ENCODE measurements at places on chromosomes 5 and 9.

DNA sequence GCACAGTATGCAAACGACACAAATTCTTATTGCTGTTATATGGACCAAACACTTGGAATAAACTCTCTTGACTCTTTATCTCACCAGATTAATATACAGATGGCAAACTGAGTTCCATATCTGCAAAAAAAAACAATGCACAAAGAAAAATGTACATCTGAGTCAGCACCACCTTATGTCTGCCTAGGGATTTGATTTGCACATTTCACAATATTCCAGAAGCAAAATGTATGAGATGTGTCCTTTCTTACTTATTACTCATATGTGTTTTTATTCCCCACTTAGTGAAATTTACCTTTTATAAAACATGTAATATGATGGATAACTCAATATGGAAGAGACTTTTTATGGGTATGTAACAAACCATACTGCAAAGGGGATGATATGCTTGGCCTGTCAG, 236.9 kb downstream of the GLIS3 start:
- DNase-seq, result no peak

- peak; percentile 82 for DNase-seq
These were observed 51.7 kb downstream of the SH3GL2 start for GRCh38 chr9:17630531-17630949.

DNA sequence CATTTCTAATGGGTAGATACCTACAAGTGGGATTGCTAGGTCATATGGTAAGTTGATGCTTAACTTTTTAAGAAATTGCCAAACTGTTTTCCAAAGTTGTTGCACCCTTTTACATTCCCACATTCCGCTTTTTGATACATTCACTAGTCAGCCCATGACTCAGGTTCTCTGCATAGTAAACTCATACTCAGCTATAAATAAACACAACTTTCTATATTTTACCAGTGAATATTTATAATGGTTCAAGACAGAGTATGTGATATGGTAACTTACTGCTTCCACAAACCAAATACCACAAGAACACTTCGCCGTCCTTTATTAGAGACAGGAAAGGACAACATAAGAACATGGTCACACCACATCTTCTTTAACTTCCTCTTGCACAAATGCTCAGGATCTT, 54.0 kb downstream of the PLPP1 start:
- DNase-seq, result no peak

GRCh38 chr5:166431456-166431855, 1860.0 kb upstream of the WWC1 start:
- DNase-seq, result no peak

DNA sequence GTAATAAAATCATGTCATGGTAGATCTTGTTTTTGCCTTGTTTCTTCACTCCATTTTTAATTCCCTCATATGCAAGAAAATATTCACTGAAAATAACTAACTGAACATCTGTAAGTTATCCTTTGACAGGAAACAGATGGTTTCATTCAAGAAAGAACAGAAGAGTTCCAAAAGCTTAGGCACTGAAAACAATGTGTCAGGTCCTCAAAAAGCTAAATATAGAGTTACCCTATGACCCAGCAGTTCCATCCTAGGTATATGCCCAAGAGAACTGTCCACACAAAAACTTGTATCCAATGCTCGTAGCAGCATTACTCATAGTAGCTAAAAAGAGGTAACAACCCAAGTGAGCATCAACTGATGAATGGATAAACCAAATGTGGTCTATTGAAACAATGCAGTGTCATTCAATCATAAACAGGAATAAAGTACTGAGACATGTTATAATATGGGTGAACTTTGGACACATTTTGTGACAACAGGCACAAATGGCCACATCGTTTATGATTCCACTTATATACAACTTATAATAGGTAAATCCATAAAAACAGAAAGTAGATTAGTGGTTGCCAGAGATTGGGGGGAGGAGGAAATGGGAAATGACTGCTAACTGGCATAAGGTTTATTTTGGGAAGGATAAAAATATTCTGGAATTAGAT, 231.0 kb downstream of the FRMD3 start:
- DNase-seq, result no peak

DNA sequence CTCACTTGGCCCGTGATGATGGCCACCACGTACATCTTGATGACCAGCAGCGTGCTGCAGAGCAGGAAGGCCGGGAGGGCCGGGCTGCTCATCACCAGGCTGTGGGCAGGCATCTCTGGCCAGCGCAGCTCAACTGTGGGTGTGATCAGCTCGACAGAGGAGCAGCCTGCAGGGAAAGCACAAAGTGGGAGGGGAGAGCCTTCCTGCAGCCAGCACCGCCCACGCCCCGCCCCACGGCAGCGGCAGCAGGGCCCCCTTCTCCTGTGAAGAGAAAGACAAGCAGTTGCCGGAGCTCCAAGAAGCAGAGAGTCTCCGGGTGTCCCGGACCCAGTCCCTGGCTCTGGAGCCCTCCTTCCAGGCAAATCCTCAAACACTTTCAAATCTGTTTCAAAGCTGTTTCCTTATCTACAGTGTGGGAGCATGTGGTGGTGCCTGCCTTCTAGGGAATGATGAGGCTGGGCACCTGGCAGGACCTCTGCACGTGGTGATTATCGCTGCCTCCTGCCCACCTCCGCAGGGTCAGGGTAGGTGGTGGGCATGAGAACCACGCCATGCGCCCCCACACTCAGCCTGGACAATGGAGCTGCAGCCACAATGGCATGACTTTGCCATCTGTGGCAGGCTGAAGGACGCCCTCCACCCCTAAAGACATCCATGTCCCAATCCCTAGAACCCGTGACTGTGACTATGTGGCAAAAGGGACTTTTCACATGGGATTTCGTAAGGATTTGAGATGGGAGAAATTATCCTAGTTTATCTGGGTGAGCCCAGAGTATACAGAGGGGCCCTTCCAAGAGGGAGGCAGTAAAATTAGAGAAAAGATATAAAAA, at the start of gene PTGES:
Gene PTGES, minus strand, starts transcription at position 143 of the 830 bp plus-strand sequence. Its CDS starts 30 bp downstream, at position 113.
- no peak for DNase-seq

DNA sequence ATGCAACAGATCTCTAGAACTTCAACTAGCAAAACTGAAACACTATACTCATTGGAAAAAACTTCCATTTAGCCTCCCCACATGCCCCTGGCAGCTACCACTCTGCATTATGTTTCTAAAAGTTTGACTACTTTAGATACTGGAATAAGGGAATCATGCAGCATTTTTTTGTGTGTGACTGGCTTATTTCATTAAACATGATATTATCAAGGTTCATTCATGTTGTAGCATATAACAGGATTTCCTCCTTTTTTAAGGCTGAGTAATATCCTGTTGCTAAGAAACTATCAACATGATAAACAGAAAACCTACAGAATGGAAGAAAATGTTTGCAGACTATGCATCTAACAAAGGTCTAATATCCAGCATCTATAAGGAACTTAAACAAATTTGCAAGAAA, 597.9 kb downstream of the DMRTA1 start:
- DNase-seq, result no peak

DNA sequence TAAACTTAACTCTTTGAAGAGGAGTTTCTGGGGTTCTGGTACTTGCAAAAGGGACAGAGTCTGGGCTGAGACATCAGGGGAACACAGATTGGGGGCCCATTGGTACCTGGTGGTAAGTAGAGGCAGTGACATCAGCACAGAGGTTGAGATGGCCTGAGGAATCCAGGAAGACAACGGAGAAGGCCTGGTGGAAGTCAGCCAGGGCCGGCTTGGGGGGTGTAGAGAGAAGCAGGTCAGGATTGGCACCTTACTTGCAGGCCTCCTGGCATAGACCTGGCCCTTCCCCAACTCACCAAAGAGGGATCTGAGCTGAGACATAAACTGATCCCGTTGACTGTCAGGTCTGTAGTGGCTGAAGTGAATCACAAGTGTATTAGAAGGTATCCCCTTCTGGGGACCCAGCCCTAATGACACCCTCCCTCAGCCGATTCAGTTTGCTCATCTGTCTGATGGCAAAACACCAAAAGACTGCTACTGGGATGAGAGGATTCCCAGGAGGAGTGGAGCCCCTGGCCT, 5.5 kb downstream of the NOL6 start:
- DNase-seq, result no peak

DNA sequence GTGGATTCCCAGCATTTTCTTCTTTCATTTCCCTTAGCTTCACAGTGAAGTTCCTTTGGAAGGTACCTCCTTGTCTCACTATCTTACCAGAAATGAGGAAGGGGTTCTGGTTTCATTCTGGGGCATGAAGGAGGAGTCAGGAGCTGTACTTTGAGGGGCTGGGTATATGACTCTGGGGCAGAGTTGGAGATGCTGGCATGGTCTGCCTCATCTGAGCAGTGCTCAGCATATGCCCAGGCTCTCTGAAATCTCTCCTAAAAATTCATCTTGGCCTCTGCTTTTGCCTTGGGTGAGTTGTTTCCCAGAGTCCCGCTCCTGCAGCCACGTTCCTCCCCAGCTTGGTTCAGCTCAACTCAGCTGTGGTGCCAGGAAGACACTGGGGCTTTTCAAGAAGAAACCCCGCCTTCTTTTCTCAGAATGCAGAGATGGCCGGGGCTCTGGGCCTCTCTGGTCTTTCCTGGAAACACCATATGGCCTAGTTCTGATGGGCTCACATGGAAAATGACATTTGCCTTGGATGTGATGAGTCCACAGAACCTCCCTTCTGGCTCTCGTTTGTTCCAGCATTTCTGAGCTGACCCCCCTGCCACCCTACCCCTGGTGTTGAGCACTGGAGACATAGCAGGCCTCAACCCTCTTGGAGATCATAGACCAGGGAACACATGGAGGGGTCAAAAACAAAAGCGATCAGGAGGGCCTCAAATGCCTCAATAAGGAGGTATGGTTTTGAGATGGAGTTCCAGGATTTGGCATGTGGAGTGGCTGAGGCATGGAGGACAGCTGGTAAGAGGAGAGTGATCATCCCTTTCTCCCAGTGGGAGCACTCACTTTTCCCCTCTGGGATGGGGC, 12.0 kb upstream of the TGFBR1 start:
- DNase-seq, result no peak

GRCh38 chr5:97062046-97062445, 80.4 kb downstream of the LIX1 start:
- DNase-seq, result no peak

Data from LoVo (cell line).